Fibroblast of skin of left biceps (primary cell): ENCODE measurements at places on chromosomes 11 and 22.

GRCh38 chr11:94877443-94878200, 95.7 kb downstream of the CWC15 start:
- no peak for DNase-seq

GRCh38 chr11:78259777-78260487, 71.2 kb downstream of the USP35 start:
- DNase-seq: no peak

- DNase-seq: no peak
These were observed 28.1 kb downstream of the ME3 start for GRCh38 chr11:86644291-86644690.

- DNase-seq: no peak
These were observed 66.8 kb downstream of the BRD1 start for GRCh38 chr22:49760630-49761571.

GRCh38 chr22:19679522-19680101, 34.7 kb upstream of the SEPTIN5 start:
- no peak for DNase-seq

DNA sequence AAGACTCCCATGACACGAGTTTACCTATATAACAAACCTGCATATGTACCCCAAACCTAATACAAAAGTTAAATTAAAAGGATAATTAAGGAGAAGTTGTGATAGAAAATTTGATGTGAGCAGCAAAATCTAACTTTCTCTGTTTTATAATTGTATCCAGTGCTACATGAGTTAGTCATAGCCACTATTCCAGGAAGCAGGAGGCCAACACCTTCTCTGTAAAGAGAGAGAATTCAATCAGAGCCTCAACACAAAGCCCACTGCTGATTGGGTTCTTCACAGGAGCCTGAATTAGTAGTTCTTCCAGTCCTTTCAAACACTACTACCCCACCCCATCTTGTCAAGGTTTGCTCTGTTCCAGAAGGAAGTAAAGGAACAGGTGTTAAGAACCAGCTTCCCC, 84.2 kb downstream of the BLID start:
- DNase-seq: no peak

GRCh38 chr11:104105155-104105554, 58.8 kb downstream of the PDGFD start:
- DNase-seq: no peak

- no peak for DNase-seq
These were observed 1336.4 kb downstream of the TBC1D22A start for GRCh38 chr22:48098921-48099245.

GRCh38 chr11:62593434-62594044, 2.2 kb upstream of the TUT1 start:
- peak; percentile 35 for DNase-seq
